ENCODE measurements at places on chromosomes 6 and 20. TPM values are rescaled to one million over a fixed set of nuclear protein-coding genes. Genes with fewer than 3 reads are reported as not detected.

Gene PROCR
- 10.4 TPM for total RNA-seq

Gene TINAG
- not detected for total RNA-seq

Gene SYNDIG1
- total RNA-seq: 18.0 TPM

Gene MLN
- not detected for total RNA-seq

Gene ZNF165
- total RNA-seq: 2.3 TPM

Gene ZNF831
- total RNA-seq: 0.23 TPM

Gene GLP1R
- 1.6 TPM for total RNA-seq

Gene STK35
- total RNA-seq: 13.4 TPM

Gene KIF25
- not detected for total RNA-seq

Gene CFAP206
- total RNA-seq: 14.8 TPM

Gene ADGRF5
- 9.9 TPM for total RNA-seq

Gene DTNBP1
- 29.3 TPM for total RNA-seq

Gene CDSN
- not detected for total RNA-seq

Gene LGSN
- total RNA-seq: under 0.01 TPM

Gene TMEM244
- total RNA-seq: not detected

Gene STMND1
- total RNA-seq: 0.92 TPM

Gene AIG1
- 48.4 TPM for total RNA-seq

Gene LINC00237
- total RNA-seq: 10.8 TPM

Gene COX4I2
- not detected for total RNA-seq

Gene HCRTR2
- 30.0 TPM for total RNA-seq

Gene IRF4
- not detected for total RNA-seq

Gene HCK
- 5.1 TPM for total RNA-seq

Gene AMD1
- total RNA-seq: 92.3 TPM

Gene NR2E1
- 11.1 TPM for total RNA-seq

Gene CCDC28A
- 7.2 TPM for total RNA-seq

Gene DYNLT2
- total RNA-seq: 2.5 TPM

Gene KCTD20
- total RNA-seq: 60.9 TPM

Gene SLCO4A1
- 2.1 TPM for total RNA-seq

Gene ZNF451
- 147 TPM for total RNA-seq

Gene RHAG
- 0.92 TPM for total RNA-seq

Gene SLC22A1
- 0.46 TPM for total RNA-seq

Gene PRDM1
- 1.8 TPM for total RNA-seq

Gene RAB23
- total RNA-seq: 37.6 TPM

Gene GMPR
- total RNA-seq: 10.8 TPM

Gene CCN6
- not detected for total RNA-seq

Gene GTSF1L
- not detected for total RNA-seq

Gene NHLRC1
- total RNA-seq: 4.4 TPM

Gene LIN28B
- total RNA-seq: 4.2 TPM

Gene MPIG6B
- total RNA-seq: not detected

Gene SLC22A2
- 0.46 TPM for total RNA-seq

Gene CLDN20
- not detected for total RNA-seq

Gene TFAP2D
- total RNA-seq: 0.92 TPM

Gene BIRC7
- total RNA-seq: not detected

Gene PLCB1
- 85.8 TPM for total RNA-seq

Gene ALDH5A1
- total RNA-seq: 43.6 TPM

Gene SLPI
- not detected for total RNA-seq

Gene SLC29A1
- total RNA-seq: 15.9 TPM

Gene TLDC2
- 1.2 TPM for total RNA-seq

Gene ANKEF1
- 5.5 TPM for total RNA-seq

Gene MYO6
- total RNA-seq: 20.5 TPM

Gene PHIP
- total RNA-seq: 51.0 TPM

Gene XKR7
- total RNA-seq: 10.1 TPM

Gene TRIM40
- not detected for total RNA-seq

Gene SCRT2
- total RNA-seq: 0.92 TPM

All from diencephalon (tissue), 1 donor.